ENCODE measurements at places on chromosomes 4 and X.

- DNase-seq = peak; percentile 36
These were observed 118.8 kb upstream of the AFF2 start for GRCh38 chrX:148381603-148382002.

DNA sequence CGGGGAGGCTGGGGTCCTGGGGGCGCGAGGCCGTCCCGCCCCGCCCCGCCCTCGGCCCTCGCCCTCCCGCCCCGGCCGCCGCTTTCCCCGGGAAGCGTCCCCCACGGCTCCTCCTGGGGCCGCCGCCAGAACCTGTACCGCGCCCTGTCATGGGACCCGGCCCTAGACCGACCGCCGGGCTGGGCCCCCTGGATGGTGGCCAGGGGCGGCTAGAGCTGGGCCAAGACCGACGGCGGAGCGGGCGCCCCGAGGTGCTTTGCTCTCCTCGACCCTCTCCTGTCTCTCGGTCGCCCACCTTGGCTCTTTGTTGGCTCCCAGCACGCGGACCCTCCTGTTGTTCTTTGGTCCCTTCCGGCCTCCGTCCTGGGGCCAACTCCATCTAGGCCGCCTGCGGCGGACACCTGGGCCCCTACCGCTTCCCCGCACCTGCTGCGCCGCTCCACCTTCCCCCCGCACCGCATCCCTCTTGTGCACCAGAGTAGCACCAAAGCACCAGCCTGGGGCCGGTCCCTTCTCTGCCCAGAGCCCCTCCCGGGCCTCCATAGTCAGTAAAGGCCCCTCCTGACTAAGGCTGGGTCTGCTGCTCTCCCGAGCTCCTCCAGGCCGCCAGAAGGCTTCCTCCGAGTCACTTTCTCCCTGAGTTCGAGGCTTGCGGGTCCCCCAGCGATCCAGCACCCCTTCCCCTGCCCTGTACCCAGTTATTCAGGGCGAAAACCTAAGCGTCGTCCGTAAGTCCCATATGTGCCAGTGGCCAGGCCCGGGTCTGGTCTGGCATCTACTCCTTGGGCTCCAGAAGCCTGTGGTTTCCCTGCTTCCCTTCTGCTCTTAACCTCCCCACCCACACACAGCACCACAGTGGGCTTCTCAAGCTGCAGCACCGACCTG lies 587 bp downstream of the TACC3 start:
- peak; percentile 66 for DNase-seq

DNA sequence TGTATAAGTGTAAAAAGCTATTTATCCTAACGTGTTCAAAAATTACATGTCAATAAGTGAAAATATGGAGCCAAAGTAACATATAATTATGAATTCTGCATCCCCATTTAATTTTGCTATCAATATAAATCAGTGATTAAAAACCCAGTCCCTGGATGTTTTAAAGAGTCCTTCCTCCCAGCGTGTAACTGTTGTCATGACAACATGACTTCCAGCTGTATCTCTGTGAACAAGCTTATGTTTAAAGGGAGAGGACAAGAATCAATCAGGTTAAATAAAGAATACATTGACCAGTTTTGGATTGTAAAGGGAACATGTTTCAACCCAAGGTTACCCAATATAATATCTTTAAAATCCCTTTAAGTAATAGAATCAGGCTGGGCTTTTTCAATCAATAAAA lies 219.7 kb downstream of the NSUN7 start:
- no peak for DNase-seq

- DNase-seq = no peak
These were observed 135.6 kb downstream of the TSPAN5 start for GRCh38 chr4:98522636-98523395.

DNA sequence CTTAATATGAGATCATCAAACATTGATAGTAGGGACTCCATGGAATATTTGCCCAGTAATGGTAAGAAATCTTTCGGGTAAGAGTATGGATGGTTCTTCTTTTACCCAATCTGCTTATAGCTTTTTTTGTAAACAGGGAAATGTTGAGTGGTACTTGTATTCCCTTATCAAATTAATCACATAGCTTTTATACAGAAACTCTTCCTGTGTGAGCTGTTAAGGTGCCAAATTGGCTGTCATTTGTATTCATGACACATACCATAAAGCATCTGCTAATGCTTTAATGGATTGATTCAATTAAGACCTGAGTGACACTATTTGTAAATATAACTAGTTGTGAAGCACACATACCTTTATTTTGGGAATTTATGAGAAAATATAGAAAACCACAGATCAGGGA lies 34.2 kb downstream of the KLF3 start:
- DNase-seq = no peak
